Thymus (tissue), 14 donors: ENCODE measurements at places on chromosomes 13 and 19.

DNA sequence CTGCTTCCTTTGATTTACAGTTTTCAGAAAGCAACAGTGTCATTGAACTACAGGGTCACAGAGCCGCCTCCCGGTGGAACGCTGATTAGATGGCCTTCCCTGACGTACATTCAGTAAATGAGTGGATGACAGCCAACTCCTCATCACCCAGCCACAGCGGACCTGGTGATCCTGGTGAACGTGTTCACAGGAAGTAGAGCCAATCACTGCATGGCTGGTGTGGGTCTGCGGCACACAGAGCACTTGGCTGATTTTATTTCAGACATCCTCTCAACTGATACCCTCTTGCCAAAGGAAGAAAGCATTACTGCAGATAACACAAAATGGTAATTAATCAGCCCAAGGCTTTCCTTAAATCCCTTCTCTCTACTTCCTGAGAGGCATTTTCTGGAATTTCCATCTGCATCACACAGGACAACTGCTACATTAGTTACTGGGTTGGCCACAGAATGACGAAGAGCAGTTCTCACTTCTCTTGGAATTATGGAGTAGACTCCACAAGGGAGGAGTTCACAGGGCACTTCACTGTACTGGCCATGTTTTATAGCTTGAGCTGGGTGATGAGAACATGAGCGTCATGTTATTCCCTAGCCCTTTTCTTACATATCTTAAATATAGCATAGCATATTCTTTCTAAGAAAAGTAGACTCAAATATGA lies 84.0 kb upstream of the SLC7A1 start:
- no peak for DNase-seq

DNA sequence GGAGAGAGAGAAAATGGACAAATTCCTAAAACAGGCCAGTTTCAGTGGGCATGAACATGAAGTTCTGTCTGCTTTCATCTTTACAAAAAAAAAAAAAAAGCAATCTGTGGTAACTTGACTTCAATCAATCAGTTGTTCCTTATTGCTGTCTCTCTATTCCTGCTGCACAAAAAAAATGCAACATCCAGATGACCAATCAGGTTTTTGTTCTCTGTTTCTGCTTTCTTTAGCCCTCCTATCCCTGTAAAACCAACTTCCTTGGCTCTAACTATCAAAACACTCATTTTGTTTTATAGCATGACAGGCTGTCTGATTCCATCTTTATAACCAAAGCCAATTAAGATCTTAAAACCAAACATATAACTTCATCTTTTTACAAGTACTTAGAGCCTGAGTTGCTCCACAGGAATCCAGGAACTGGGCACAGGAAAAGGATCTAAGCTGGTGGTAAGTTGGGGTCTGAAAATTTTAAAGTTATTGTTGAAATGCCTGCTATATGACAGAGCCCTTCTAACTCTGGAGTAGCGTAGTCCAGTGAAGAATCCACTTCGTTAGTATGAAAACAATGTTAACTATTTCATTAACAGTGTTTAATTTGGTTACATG lies at the start of gene FPR3:
Gene FPR3 (plus strand): TSS at position 273 of the 606 bp plus-strand sequence. CDS start 28,592 bp downstream, outside the sequence.
- no peak for DNase-seq

- DNase-seq = no peak
These were observed 202.8 kb upstream of the IRS2 start for GRCh38 chr13:109989155-109989554.

- DNase-seq = peak; percentile 98
These were observed at the start of gene ZNF737 for GRCh38 chr19:20565321-20566018. Gene ZNF737, minus strand, starts transcription at chr19:20565781. Its CDS starts 141 bp downstream, at chr19:20565640.

DNA sequence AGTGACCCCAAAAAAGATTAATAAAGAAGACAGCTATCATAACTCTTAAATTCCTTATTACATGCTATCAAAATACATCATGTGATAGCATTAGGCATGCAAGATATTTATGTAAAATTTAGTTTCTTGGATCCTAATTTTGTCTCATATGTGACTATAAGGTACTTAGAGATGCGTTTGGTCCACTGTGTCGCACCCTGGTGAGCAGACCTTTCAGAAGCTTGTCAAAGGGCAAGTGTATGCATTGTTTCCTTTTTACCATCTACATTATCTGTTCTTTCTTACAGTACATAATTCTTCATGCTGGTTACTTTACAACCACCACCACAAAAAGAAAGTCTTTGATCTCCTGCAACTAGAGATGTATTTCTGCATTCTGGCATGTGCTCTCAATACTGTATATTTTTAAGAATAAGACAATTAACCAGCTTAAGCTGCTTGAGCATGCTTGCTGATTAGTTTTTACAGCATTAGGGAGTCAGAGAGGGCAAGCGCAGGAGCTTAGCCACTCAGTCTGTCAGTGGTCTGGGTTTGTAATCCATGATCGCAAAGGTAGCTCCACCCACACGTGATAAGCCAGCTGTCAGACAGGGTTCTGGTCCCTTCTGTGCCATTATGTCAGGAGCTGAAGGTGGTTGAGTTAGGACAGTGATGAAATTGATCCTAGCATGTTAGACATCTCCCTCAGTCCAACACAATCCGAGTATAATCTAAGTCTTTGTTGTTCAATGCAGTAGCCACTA lies 500.9 kb downstream of the MYO16 start:
- no peak for DNase-seq

DNA sequence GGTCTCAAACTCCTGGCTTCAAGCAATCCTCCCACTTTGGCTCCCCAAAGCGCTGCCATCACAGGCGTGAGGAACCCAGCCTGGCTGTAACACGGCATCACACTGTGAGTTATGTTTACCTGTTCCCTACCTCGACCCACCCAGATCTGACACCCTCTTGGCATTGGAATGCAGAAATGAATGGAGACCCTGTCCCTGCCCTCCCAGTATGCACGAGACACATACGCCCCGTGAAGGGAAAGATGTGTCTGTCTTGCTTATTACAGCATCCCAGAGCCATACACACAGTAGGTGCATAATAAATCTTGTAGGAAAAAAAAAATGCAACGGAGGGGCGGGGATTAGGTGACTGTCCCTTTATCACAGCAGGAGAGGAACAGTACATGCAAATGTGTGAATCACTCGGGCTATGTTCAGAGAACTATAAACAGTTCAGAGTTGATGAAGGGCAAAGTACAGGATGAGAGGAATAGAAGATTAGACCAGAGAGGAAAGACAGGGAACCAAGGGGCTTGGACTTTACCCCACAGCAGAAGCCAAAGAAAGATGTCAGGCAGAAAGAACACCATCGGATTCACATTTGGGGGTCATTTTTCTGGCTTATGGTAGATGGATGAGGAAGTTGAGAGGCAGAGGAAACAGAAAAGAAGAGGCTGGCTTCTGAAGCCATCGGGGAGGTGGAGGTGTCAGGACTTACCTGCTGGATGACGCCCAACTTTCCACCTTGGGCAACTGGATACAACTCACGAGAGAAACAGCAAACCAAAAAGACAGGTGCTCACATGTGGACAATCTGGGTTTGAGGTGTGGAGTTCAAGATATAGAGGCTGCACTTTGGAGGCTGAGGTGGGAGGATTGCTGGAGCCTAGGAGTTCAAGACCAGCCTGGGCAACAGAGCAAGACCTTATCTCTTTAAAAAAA lies 94.3 kb downstream of the INSR start:
- DNase-seq = no peak

DNA sequence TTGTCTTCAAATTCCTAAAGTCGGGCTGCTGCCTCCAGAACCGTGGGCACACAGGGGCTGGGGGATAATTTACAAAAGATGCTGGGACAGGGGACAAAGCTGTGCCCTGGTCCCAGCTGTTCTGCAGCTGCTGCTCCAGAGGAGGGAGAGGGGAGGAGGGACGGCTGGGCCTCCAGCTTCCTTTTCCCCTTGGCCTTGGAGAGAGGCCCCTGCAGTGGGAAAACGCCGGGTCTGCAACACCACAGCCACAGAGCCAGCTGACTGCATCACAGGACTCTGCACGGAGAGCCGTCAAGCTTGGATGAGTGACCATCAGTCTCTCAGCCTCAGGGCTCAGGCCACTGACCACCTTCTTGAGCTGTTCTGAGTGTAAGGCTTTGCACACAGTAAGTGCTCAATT lies 6.1 kb downstream of the DOCK6 start:
- DNase-seq = no peak

- no peak for DNase-seq
These were observed 867 bp upstream of the ZNF613 start for GRCh38 chr19:51926426-51926783.

- DNase-seq = no peak
These were observed 660.6 kb downstream of the EFNB2 start for GRCh38 chr13:105874814-105875213.

DNA sequence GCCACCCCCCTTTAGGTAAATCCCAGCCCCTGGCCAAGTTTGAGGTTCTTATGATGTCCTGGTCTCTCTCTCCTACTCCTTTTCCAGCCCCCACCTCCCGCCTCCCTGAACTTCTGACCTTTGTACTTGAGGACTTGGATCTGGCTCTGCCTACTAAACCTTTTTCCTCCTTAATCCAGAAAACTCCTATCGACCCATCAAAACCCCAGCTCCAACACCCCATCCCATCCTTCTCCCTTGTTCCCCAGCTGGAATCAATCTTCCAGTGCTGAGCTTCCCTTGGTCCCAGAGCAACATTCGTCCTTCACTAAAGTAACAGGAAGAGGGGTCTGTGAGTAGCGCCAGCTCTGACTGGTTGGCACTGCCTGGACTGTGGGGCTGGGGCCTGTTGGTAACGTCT lies 17.3 kb upstream of the UQCR11 start:
- DNase-seq = no peak

- no peak for DNase-seq
These were observed 41.7 kb upstream of the UBL3 start for GRCh38 chr13:29892151-29892550.

DNA sequence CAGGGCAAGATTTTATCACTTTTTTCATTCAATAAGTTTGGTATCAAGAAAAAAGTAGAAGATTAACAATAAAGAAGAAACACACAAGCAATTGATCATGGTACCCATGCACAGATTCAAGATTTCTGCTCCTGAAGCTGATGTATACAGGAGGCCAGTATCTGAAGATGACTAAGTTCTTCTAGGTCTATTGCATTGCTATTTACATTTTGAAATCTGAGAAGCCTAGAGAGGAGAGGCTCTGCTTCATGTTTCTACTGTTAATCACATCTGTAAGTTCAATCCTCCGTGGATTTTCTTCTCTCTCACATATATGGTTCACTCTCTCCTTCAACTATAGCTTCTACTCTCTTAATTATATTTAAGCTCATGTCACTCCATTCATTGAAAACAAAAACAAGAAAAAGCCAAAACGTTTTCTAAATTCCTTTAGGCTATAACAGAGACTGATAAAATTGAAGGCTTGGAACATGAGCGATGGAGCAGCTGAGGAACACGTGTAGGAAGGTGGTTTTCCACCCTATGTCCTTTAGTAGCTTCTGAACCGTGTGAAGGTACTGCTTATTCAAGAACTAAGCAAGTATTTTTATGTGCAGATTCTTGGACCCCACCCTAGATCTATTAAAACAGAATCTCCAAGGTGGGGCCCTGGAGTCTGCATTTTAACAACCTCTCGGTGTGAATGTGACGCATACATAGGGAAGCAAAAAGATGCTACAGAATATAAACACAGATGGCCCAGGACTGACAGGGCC lies 198.2 kb downstream of the EFNB2 start:
- no peak for DNase-seq

- peak; percentile 6 for DNase-seq
These were observed at the start of gene FREM2 for GRCh38 chr13:38686577-38687245. Gene FREM2, plus strand, starts transcription at chr13:38687077. Its CDS starts 268 bp downstream, at chr13:38687345.

DNA sequence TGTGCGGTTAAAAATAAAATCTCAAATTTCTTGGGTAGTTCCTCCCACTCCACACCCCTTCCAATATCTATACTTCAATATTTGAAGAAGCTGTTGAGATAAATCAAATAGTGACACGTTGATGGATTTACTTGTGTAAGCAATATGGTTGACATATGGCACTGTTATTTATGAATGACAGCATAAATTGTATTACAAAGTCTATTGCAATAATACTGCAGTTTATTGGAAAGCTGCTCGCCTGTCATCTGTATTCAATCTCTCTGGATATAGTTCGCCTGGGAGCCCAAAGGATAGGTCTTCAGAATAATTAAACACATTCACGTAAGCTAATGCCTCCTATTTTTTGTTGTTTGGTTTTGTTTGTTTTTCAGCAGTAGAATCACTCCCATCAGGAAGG lies 5.0 kb upstream of the ZIC5 start:
- no peak for DNase-seq
